RPMI7951 (cell line): ENCODE measurements at places on chromosomes 5 and 9. TPM values are rescaled to one million over a fixed set of nuclear protein-coding genes. Genes with fewer than 3 reads are reported as not detected.

GPR150 gene
- 0.10 TPM in 1 of 2 replicates, not detected in the other for total RNA-seq

NUDT12 gene
- total RNA-seq, result 10.8 and 12.0 TPM in 2 replicates

LRRTM2 gene
- total RNA-seq, result 0.10 and 0.12 TPM in 2 replicates

CCDC112 gene
- total RNA-seq, result 8.4 and 8.9 TPM in 2 replicates

MIER3 gene
- 14.4 and 17.9 TPM in 2 replicates for total RNA-seq

SLC22A4 gene
- total RNA-seq, result 6.7 and 6.9 TPM in 2 replicates

CMBL gene
- total RNA-seq, result 4.0 and 4.1 TPM in 2 replicates

UNC13B gene
- 9.6 and 12.8 TPM in 2 replicates for total RNA-seq

CFAP157 gene
- total RNA-seq, result not detected in 2 replicates

TMEM215 gene
- not detected in 2 replicates for total RNA-seq

SHLD3 gene
- total RNA-seq, result 6.2 and 6.4 TPM in 2 replicates

GFI1B gene
- total RNA-seq, result not detected in 2 replicates

NME5 gene
- total RNA-seq, result 0.29 and 0.36 TPM in 2 replicates

IL7R gene
- total RNA-seq, result 1.6 and 2.0 TPM in 2 replicates

SUSD3 gene
- total RNA-seq, result 0.72 TPM in 1 of 2 replicates, not detected in the other

DCTN3 gene
- total RNA-seq, result 213 and 217 TPM in 2 replicates

CCL21 gene
- total RNA-seq, result not detected in 2 replicates

HDAC3 gene
- total RNA-seq, result 43.9 and 52.4 TPM in 2 replicates

SHISAL2B gene
- total RNA-seq, result not detected in 2 replicates

SMIM3 gene
- 150 and 175 TPM in 2 replicates for total RNA-seq

IL13 gene
- total RNA-seq, result not detected in 2 replicates

ANKRD31 gene
- total RNA-seq, result under 0.01 TPM in 1 of 2 replicates, not detected in the other

ELAVL2 gene
- 0.98 and 1.1 TPM in 2 replicates for total RNA-seq

RNF180 gene
- total RNA-seq, result under 0.01 and 0.10 TPM in 2 replicates

ZNF879 gene
- 2.4 and 2.5 TPM in 2 replicates for total RNA-seq

AMBP gene
- total RNA-seq, result 0.48 and 4.6 TPM in 2 replicates

SGCD gene
- total RNA-seq, result 5.7 and 6.7 TPM in 2 replicates

C1QTNF3 gene
- 0.20 and 0.24 TPM in 2 replicates for total RNA-seq

MARCHF6 gene
- 18.7 and 22.3 TPM in 2 replicates for total RNA-seq

SV2C gene
- total RNA-seq, result under 0.01 TPM in 1 of 2 replicates, not detected in the other

HAPLN1 gene
- under 0.01 TPM in 1 of 2 replicates, not detected in the other for total RNA-seq

FAM200C gene
- 7.4 and 8.3 TPM in 2 replicates for total RNA-seq

IL5 gene
- total RNA-seq, result not detected in 2 replicates

DNAJB5 gene
- total RNA-seq, result 14.8 and 19.7 TPM in 2 replicates

HTR1A gene
- not detected in 2 replicates for total RNA-seq

PLAC8L1 gene
- not detected in 2 replicates for total RNA-seq

GGTA1 gene
- not detected in 2 replicates for total RNA-seq

PCDHAC1 gene
- not detected in 2 replicates for total RNA-seq

KIAA0825 gene
- total RNA-seq, result 1.5 and 2.3 TPM in 2 replicates

SEMA5A gene
- 12.0 and 14.3 TPM in 2 replicates for total RNA-seq

PRPF4 gene
- total RNA-seq, result 35.8 and 40.4 TPM in 2 replicates

GABRB2 gene
- total RNA-seq, result not detected in 2 replicates

ADRA1B gene
- not detected in 2 replicates for total RNA-seq

PCDHGB5 gene
- 18.6 and 19.8 TPM in 2 replicates for total RNA-seq

GTF2H2 gene
- 21.3 and 21.9 TPM in 2 replicates for total RNA-seq

LCN9 gene
- total RNA-seq, result not detected in 2 replicates

GLT6D1 gene
- total RNA-seq, result not detected in 2 replicates

CCDC180 gene
- total RNA-seq, result 0.29 and 0.72 TPM in 2 replicates

CCDC192 gene
- not detected in 2 replicates for total RNA-seq

OR1N1 gene
- total RNA-seq, result not detected in 2 replicates

ZNF354B gene
- 2.6 and 6.1 TPM in 2 replicates for total RNA-seq

ARL14EPL gene
- 0.20 TPM in 1 of 2 replicates, not detected in the other for total RNA-seq

GNA14 gene
- total RNA-seq, result 1.1 TPM in 1 of 2 replicates, not detected in the other

BRD3OS gene
- 16.4 and 16.7 TPM in 2 replicates for total RNA-seq

CSF2 gene
- total RNA-seq, result 4.8 and 6.4 TPM in 2 replicates
